ENCODE measurements at places on chromosomes 3 and 15.

GRCh38 chr15:57909388-57909787, 156.1 kb downstream of the ALDH1A2 start:
- DNase-seq, result no peak

- no peak for DNase-seq
Observed at GRCh38 chr3:197836244-197836643, 45.2 kb downstream of the LRCH3 start.

DNA sequence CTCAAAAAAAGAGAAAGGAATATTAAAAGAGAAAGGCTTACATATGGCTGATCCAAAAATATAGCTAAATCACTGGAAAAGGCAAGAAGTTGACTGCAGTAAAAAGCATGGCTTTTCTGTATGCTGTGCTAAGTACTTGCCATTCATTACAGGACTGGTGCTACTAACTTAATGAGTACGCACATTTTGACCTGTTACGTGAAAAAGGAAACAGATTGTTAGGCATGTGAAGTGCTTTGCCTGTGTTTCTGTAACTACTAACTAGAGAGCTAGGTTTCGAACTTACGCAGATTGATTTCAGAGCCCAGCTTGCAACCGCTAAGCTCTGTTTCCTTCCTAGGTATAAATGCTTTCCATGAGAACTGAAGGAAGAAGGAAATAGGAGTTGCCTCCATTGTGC, 2.8 kb downstream of the TRNT1 start:
- no peak for DNase-seq

GRCh38 chr3:4099607-4100006, 203.6 kb upstream of the SETMAR start:
- DNase-seq, result no peak

- DNase-seq, result no peak
Observed at GRCh38 chr15:98855067-98855814, 152.4 kb downstream of the PGPEP1L start.

GRCh38 chr3:189288348-189289235, 116.8 kb downstream of the TPRG1 start:
- DNase-seq, result no peak

DNA sequence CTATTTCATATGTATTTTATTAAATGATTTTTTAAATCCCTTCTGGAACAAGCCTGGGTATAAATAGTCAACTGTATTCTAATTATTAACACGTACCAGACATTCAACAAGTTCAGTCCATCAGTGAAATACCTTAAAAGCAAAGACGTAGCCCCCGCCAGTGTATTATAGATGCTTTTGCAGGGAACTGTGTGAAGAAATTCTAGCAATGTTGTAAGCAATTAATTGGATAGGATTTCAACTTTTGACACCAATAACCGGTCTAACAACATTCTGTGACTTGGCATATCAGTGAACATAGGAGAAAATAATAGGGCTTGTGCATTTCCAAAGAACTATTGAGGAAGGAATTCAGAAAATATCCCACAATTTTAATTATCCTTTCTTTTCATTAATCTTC, 67.2 kb upstream of the TGFBR2 start:
- DNase-seq, result no peak

DNA sequence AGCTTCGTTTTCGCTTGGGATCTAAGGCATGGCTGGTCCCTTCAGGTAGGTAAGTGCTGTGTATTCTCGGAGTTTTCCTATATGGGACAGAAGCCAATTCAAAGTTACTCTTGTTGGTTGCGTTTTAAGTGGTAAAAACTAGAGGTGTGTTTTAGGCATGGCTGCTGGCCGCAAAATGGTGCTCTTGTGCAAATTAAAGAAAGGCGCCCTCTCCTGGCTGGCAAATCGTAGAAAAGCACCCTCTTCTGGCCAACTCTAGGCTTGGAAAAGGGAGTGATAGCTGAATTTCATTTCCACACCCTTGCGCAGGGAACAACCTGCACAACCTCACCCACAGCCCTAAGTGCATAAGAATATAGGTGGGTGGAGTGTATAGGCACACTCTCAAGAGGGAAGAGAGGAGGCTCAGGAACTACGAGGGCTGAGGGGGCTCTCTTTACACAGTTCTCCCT, 23.5 kb downstream of the DRD3 start:
- no peak for DNase-seq

Measured in cardiac septum (tissue), 1 donor.